ENCODE measurements at places on chromosomes 1 and 21.

DNA sequence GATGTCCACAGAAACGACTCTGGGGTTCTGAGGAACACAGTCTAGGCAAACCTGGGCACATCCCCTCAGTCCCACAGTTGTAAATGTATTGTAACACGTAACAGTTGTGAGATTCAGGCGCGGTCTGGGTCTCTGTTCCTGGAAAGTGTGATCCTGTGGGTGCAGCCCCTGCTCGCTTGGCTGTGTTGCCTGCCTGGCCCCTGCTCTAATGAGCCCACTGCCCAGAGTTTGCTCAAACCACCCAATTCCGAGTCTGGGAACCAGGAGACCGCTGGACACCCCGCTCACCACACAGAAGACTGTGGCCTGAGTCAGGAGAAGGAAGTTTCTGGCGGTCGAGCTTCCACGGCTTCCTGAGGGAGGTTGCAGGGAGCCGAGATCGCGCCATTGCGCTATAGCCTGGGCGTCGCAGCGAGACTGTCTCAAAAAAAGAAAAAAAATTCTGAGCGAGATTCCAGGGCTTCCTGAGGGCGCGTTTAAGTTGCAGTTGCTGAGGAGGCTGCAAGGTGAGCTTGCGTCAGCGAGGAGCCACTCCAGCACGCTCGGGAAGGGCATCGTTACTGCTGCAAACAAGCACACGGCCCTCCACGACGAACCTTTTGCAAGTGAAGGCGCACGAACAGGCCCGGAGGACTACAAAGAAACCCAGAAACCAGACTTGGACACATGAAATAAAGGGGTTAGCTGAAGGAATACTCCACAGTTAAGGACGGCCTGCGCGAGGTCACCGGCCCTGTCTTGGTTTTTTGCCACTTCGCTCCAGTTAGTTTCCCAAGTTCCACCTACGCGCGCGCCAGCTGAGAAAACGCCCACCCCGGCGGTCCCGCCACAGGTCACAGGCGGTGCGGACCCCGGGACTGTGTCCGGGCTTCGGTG, 1.1 kb downstream of the C21orf58 start:
- peak; percentile 38 for DNase-seq

DNA sequence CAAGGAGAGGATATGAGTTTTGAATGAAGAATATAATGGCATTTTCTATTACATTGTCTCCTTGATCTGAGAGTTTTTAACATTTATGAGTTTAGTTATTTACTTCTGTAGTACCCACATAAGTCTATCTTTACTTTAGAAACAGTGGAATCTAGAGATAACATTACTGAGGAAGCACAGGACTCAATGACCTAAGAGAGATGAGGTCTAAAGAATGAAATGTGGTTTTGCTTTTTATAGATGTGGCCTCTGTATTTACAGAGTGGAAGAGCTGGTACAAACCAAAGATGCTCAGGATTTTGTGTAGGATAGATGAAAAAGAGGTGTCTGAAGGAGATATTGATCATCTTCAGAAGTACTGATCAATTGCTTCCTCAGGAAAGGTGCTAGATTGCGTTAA, 177.3 kb downstream of the KCTD3 start:
- no peak for DNase-seq

- DNase-seq, result no peak
Observed at GRCh38 chr1:183533617-183534174, 56.6 kb downstream of the NCF2 start.

DNA sequence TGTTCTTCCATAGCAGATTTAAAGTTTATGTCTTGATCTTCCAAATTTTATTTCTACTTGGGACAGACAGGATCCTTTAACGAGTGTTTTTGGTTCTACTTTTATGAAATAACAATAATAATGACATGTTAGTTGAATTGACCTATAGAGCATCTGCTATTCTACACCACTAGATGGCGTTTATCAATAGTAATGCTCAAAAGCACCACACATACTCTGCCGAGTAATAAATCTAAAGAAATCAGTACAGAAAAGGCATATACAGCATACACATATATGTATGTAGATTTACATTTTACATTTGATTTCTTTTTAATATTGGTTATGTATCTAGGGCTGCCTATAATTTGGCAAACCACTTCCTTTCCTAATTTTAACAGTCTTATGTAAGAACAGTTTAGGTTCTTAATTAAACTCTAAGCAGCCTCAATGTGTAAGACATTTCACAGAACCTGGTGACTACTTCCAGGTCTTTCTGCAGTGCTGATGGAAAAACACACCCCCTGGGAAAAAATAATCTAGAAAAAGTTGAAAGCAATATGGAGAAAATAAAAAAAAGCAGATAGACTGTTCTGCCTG, 5.9 kb upstream of the SIPA1L2 start:
- DNase-seq, result peak; percentile 71

GRCh38 chr1:205693421-205693991, 13.2 kb upstream of the SLC45A3 start:
- DNase-seq, result no peak

Data from fibroblast of mammary gland (primary cell).